ENCODE measurements at places on chromosomes 1 and 21. TPM values are rescaled to one million over a fixed set of nuclear protein-coding genes. Genes with fewer than 3 reads are reported as not detected.
A peak's percentile ranks its signal among the peaks of the same experiment; 100 is the strongest.

FCRLB gene
- total RNA-seq = 0.47 TPM

KCNN3 gene
- not detected for total RNA-seq

DYNLT5 gene
- total RNA-seq = not detected

P3H1 gene
- total RNA-seq = 32.4 TPM

KIF17 gene
- total RNA-seq = not detected

HMGN1 gene
- 726 TPM for total RNA-seq

OR6N1 gene
- total RNA-seq = not detected

DNA sequence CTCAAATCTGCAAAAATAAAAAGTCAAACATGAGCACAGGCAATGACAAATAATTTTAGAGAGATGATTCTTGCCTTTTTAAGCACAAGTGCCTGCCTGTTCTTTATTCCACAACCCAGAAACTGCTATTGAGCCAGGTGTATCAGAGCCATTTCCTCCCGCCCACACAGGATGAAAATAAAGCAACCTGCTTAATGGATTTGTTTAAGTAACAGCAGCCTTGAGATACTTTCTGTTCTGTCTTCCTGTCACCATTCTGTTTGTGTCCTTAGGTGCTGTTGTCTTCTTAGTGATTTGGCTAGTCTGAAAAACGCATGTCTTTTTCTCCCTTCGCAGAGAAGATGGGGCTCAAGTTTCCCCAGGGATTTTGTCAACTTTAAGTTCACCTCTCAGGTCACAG, 11.4 kb downstream of the RPE65 start:
- no peak for DNase-seq

- no peak for DNase-seq
These were observed 125.3 kb upstream of the NGF start for GRCh38 chr1:115463347-115463746.

- DNase-seq = no peak
These were observed 40.8 kb upstream of the ACOT11 start for GRCh38 chr1:54507033-54507870.

- no peak for DNase-seq
These were observed 70.4 kb upstream of the TTLL7 start for GRCh38 chr1:84069236-84069845.

GRCh38 chr21:16455526-16455925, 725.7 kb downstream of the USP25 start:
- DNase-seq = no peak

GRCh38 chr1:56255516-56256152, 323.7 kb downstream of the PLPP3 start:
- DNase-seq = peak; percentile 6

DNA sequence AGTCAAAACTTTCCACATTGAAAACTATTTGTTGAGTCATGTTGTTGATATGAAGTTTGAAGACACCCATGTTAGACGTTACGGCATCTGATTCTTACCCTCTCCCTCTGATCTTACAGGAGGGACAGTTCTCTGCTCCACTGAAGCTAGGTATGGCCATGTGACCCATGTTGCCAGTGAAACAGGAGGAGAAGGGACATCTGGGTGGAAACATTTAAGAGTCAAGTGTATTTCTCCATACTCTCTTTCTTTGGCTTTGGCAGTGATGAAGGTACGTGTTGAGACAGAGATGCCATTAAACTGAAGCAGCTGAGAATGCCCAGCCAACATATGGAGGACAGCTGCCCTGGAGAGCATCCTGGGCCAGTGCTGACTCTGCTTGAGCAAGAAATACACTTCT, 198.4 kb upstream of the PTGFR start:
- no peak for DNase-seq

GRCh38 chr1:219875860-219876259, 52.5 kb downstream of the SLC30A10 start:
- no peak for DNase-seq

DNA sequence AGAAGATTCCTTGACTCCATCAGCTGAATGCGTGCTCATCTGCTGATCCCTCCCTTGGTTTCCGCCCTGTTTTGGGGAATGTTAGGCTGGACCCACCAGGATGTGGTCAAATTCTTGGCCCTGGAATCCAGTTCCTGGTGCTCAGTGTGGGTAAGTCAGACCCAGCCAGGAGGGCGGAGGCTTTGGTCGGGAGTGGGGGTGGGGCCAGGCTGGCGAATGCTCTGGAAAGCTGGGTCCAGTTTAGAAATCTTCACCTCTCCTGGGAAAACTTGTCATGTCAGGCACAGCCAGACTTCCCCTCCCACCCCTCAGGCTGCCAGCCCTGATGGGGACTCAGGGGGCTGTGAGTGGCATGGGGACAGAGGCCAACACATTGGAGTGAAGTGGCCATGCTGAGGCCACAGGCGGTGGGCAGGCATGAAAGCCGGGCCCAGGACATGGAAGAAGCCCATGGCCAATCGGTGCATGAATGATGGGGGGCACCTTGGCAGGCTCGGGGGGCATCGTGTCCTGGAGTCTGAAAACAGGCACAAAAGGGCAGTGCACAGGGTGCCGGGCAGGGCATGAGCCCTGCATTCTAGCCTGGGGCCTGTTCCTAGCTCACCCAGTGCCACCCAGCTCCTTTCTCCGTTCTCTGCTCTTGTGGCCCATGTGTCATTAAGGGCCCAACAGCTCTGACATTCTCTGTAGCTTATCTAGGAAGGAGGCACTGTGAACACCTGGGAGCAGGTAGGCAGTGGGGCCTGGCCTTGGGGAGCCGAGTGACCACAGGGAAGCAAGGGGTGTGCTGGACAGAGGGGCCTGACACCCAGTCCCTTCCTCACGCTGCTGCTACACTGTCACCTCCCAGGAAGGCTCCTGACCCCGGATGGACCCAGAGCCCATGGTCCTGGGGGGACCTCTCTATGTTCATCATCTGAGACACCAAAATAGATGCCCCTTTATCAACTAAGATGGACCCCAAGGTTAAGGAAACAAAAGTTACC, 14.6 kb upstream of the PADI1 start:
- peak; percentile 85 for DNase-seq

DNA sequence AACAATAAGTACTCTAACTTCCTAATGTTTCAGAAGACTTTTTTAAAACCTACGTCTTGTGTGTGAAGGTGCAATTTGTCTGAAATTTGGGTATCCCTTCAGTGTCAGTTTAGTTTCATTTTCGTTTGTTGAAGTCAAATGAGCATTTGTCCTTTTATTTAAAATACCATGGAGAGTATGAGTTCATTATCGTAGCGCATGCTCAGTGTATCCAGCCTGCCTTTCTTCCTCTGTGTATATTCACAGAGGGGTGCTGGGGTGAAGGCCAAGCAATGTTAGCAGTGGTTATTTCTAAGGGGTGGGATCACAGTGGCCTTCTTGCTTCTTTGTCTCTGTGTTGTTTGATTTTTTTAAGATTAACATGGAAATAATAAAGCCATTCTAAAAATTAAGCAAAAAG, 43.2 kb downstream of the CNN3 start:
- peak; percentile 30 for DNase-seq

GRCh38 chr1:63668298-63668697, 75.1 kb downstream of the PGM1 start:
- no peak for DNase-seq

DNA sequence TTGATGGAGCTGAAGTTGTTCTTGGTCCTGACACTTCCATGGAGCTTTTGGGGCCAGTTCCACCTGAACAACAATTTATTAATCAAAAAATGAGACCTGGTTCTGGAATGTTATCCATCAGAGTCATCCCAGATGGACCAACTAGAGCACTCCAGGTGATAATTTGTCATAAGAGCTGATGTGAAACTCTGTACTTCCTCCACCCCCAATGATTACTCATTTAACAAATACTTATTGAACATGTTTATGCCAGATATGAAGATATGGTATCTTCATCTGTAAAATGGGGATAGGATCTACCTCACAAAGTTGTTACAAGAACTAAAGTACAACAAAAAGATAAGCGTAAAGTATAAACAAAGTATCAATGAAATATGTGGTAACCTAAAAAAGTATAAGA, 153.2 kb downstream of the VPS13D start:
- DNase-seq = no peak
